ENCODE measurements at places on chromosomes 11 and 22.
A peak's percentile ranks its signal among the peaks of the same experiment; 100 is the strongest.

DNA sequence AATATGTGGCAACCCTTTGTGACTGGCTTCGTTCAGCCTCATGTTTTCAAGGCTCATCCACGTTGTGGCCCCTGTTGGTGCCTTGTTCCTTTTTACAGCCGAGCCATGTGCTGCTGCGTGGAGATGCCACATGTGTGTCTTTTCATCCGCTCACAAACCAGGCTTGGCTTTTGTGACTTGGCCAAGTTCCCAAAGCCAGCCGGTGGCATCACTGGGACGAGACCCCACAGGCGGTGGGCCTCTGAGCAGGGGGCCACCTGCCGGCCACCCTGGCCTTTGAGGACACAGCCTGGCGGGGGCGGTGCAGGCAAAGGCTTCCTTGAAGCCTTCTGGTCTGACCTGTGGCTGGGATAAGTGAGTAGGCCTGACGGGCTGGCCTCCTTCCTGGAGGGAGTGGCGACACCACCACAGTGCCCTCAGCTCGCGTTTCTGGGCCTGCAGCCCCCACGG lies 10.5 kb downstream of the GRK2 start:
- DNase-seq, result no peak

GRCh38 chr11:47819743-47820142 lies 28.4 kb downstream of the NUP160 start:
- DNase-seq, result no peak

- DNase-seq, result no peak
Measured at GRCh38 chr11:826227-826621, 1.5 kb upstream of the CRACR2B start.

DNA sequence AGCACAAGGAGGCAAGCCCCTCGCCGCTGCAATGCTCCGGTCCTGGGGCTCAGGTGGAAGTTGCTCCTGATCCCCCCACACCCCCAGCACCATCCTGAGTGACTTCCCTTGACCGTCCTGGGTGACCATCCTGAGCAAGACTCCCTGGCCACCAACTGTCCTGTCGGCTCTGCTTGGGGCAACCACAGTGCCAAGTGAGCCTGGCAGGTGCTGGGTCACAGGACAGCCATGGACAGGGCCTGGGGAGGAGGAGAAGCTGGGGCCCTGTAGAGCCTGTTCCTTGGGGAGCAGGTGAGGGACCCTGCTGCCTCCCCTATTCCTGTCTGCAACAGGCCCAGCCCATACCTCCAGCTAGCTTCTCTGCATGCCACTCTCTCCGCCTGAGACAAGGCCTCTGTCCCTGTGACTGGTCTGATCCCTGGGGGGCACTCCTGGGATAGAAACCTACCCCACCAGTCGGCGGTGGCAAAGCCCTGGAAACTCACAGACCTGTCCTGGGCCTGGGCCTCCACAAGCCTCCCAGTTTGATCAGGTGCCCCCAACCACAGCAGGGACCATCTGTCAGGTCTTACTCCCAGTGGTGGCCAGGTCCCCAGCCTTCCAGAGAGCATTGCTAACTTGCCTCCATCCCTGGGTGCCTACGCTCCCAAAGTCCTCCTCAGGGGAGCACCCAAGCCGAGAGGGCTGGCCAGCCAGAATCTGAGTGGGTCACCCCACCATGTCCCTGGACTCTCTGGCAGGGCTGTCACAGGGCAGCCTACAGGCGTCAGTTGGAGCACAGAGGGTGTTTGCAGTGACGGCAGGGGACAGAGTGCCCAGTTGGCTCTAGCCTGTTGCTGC lies 68.7 kb upstream of the WNT7B start:
- no peak for DNase-seq

DNA sequence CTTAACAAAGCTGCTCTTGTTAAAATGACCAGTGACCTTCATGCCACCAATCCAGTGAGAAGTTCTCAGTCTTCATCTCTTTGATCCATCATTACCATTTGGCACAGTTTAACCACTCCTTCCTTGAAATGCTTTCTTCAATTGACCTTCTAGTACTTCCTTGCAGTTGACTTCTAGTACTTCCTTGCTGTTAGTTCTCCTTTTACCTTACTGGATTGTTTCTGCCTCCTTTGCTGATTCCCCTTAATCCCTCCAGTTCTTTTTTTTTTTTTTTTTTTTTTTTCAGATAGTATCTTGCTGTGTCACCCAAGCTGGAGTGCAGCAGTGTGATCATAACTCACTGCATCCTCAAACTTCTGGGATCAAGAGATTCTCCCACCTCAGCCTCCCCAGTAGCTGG lies 66.0 kb upstream of the HORMAD2 start:
- no peak for DNase-seq

GRCh38 chr22:47797342-47797945 lies 1035.0 kb downstream of the TBC1D22A start:
- no peak for DNase-seq

DNA sequence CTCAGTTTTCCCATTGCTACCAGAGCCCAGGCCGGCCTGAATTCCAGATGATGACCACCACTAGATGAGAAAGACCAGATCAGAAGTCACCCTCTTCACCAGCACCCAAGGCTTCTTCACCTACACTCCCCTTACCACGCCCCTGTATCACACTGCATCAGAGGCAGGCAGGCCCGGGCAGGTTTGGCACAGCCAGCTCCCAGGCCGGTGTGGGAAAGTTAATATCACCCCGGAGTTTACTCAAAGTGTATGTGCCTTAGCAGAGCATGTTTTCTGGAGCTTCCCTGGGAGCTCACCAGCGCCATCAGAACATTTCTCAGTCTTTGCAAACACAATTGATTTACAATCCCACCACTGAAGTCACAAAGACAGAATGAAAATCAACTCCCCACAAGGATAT lies 47.5 kb upstream of the POU2AF1 start:
- DNase-seq, result no peak

DNA sequence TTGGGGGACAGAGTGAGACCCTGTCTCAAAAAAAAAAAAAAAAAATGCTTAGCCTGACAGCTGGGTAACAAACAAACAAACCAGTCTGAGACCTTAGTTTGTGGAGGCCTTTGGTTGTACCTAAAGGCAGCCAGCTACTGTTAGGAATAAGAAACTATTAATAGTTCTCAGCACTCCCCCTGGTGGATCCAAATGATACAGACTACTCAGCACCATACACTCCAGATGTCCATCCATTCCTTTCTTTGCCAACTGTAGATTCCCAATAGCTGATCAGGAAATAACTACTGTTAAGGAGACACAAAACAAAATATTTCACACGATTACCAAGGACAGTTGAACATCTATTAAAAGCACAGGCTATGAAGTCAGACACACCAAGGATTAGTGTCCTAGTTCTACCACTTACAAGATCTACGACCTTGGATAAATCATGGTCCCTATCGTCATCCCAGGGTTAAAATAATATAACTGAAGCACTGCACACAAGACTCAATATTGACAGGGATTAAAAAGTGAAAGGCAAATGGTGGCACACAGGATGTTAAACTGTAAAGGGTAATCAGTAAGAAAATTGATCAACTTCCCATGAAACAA lies 17.2 kb downstream of the CLDN25 start:
- DNase-seq, result peak; percentile 34

DNA sequence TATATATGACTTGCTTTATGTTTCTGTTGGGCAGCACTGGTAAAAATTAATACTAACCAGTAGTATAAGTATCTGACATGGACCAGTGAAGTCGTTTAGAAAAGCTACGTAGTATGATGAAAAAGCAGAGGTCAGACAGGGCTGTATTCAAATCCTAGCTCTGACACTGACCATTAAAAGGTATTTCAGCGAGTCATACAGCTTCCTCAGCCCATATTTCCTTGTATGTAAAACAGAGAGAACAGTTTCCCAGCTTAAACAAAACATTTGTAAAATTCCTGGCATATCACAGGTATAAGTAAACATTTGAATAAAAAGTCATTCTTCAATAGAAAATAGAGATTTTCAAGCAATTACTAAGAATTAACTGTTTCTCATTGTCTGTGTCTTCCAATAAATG lies 4.2 kb downstream of the NOX4 start:
- no peak for DNase-seq

DNA sequence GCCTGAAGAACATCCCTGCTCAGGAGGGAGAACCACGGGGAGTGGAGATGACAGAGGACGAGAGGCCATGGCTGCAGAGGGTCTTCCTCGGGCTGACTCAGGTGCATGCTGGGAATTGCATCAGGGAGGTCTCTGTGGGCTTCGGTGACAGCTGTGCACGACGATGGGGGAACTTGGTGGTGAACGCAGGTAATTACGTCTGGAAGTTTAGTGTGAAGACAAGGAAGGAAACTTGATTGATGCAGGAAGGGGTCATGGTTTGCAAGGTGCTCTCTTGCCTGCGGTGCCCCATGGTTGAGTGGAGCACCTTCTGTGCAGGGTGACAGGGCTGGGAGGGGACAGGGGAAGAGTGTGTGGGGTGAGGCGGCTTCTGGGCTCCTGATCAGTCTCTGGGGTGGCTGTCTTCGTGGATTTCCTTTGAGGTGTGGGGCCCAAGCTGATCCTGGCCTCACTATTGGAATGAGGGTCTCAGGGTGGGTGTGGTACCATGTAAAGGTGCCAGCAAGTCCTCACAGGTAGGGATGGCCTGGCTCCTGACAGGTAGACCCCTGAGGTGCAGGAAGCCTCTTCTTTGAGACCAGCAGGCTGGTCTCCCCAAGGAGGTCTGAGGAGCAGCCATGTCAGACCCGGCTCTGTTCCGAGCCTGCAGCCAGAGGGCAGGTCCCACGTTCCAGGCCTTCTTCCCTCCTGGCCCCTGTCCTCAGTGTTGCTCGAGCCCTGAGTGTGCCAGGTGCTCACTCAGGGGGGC lies 1020.1 kb downstream of the TBC1D22A start:
- DNase-seq, result no peak

- DNase-seq, result no peak
Measured at GRCh38 chr11:132803436-132803835, 728.9 kb downstream of the OPCML start.

- no peak for DNase-seq
Measured at GRCh38 chr11:60836866-60837515, 4.9 kb upstream of the CCDC86 start.

- DNase-seq, result no peak
Measured at GRCh38 chr11:132008872-132009271, 638.5 kb downstream of the NTM start.

GRCh38 chr11:2700415-2701211 lies 819 bp upstream of the KCNQ1OT1 start:
- no peak for DNase-seq

- DNase-seq, result no peak
Measured at GRCh38 chr11:79648766-79649520, 208.1 kb upstream of the TENM4 start.

DNA sequence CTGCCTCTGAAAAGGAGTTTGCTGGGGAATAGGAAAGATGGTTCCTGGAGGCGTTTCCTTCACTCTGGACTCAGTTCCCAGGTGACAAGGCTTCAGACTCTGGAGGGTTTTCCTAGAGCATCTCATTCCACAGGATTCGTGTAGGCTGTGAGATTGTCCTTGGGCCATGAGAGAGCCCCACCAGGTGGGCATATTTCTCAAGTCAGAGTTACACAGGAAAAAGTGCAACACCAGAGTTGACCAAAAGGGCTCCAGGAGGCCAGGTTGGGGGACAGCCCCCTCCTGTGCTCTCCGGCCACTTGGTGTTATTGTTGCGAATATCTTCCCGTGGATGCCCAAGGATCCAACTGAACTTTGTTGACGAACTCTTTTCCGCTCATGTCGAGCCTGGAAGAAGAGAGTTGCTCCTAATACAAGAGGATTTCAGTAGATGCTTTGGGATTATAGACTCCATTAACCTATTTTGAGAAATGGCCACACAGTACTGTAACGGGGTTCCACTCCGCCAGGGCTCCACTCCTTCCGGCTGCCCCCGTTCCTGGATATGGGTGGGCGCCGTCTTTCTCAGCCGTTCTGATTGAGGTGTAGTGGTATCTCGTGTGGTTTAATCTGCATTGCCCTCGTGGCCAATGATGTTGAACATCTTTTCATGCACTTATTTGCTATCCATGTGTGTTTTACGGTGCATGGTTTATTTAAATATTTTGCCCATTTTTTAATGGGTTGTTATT lies 580.3 kb downstream of the BRD1 start:
- no peak for DNase-seq

DNA sequence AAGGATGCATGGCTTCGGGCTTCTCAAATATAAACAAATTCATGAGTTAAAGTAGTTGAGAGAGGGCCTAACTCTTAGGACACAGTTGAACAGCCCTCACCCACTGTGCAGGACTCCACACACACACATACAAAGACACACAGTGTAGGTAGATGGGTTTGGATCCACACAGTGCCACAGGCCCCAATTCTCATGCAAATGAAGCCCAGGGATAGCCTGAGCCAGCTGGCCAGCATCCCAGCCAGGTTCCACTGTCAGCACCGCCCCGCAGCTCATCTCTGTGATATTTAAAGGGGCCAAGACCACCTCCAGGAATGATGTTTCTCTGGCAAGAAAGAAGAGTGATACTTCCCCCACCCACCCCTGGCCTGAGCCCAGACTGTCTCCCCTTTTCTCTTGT lies 11.7 kb downstream of the SLC35C1 start:
- no peak for DNase-seq

All from LNCaP clone FGC (cell line).